ENCODE measurements at places on chromosomes 7 and 10.

- DNase-seq: no peak
Observed at GRCh38 chr7:117384688-117385362, 42.5 kb downstream of the ASZ1 start.

- no peak for DNase-seq
Observed at GRCh38 chr10:64977915-64978314, 1456.7 kb downstream of the REEP3 start.

GRCh38 chr7:70389531-70390151 is 742.3 kb upstream of the GALNT17 start:
- DNase-seq: no peak

- DNase-seq: no peak
Observed at GRCh38 chr10:42943025-42943818, 133.6 kb upstream of the RET start.

Measured in activated T-cell treated with anti-CD3 and anti-CD28 coated beads for 4 hours (primary cell).